ENCODE measurements at places on chromosomes 2 and 18.

GRCh38 chr2:104919127-104919526, 65.2 kb downstream of the POU3F3 start:
- DNase-seq: no peak

DNA sequence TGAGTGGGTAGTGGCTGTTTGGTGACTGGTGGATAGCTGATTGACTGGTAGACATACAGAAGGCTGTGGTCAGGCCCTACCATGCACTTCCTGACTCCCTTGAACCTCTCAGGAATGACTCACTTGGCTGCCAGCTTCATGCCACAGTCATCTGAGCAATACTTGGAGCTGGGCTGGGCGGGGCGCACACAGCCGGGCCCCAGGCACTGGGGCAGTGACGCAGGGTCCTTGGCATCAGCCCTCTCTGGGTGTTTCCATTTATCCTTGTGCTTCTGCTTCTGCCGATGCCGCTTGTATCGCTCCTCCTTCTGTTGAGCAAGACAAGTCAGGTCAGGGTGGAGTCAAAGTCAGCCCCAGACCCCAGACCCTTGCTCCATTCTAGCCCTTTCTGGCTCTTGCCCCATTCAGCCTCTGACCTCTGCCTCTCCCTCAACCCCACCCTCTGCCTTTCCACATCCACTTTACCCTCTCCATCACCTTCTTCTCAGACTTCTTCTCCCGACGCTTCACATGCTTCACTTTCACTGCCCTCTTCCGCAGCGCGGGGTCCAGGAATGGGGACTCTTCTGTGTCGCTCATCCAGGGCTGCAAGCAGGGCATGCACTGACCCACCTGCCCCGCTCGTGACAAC, 3.0 kb upstream of the MBD1 start:
- no peak for DNase-seq

- DNase-seq: no peak
Measured at GRCh38 chr2:135802350-135802749, 34.6 kb downstream of the LCT start.

- no peak for DNase-seq
Measured at GRCh38 chr2:158610059-158610458, 153.3 kb downstream of the PKP4 start.
